Stimulated activated CD8-positive, alpha-beta memory T cell treated with anti-CD3 and anti-CD28 coated beads, Interleukin-7, amount 100 ng/mL, for 4 hours (primary cell): ENCODE measurements at places on chromosomes 4 and X.

GRCh38 chr4:74516303-74516702 lies 71.4 kb downstream of the AREG start:
- DNase-seq: no peak

DNA sequence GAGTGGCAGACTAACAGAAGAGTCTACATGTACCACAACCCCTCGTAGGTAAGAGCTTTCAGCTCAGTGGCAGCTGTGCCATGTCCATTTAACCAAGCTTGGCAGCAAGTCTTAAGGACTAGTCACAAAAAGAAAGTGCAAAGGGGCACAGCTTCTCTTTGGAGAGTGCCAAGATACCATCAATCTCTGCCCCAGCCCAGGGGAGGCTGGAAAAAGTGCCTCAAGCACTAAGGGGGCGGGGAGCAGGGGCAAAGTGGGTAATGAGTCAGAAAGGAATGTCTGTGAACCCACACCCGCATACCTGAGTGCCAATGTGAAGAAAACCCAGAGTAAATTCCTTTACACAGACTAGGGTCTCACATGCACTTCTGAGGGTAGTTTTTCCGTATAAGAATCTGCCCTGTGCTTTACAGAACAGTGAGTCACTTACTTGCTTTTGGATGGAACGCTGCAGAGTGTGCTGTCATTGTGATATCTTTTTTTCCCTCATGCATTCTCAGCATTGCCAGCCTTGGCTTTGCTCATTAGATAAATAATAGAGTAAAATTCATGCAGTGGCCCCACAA lies 219.8 kb downstream of the ZNF674 start:
- DNase-seq: peak; percentile 71

GRCh38 chrX:25442499-25442898 lies 426.7 kb upstream of the ARX start:
- no peak for DNase-seq

- no peak for DNase-seq
Observed at GRCh38 chrX:30990361-30990760, 81.5 kb downstream of the FTHL17 start.

GRCh38 chrX:110012818-110013485 lies 10.0 kb downstream of the TMEM164 start:
- DNase-seq: no peak

GRCh38 chr4:167233685-167234315 lies 494 bp downstream of the SPOCK3 start:
- no peak for DNase-seq

DNA sequence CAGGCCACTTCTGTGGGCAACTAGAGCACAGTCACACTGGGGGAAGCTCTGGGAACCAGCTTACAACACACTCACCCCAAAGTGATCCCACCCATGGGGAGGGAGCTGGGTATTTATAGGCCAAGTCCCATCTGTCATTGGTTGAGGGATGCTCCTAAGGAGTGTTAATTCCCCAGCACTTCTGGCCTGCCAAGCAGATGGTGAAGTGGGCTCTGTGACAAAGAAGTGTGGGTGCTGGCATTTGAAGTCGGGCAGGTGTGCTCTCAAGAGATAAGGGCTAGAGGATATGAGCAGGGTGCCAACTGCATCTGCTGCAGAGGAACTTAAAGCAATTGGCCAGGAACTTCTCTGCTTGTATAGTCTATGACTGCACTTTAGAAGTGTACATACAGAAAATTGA lies 30.9 kb downstream of the PTCHD1 start:
- DNase-seq: no peak

GRCh38 chr4:25448379-25449109 lies 71.5 kb downstream of the ANAPC4 start:
- no peak for DNase-seq

GRCh38 chrX:9842541-9842940 lies 56.3 kb downstream of the SHROOM2 start:
- no peak for DNase-seq

DNA sequence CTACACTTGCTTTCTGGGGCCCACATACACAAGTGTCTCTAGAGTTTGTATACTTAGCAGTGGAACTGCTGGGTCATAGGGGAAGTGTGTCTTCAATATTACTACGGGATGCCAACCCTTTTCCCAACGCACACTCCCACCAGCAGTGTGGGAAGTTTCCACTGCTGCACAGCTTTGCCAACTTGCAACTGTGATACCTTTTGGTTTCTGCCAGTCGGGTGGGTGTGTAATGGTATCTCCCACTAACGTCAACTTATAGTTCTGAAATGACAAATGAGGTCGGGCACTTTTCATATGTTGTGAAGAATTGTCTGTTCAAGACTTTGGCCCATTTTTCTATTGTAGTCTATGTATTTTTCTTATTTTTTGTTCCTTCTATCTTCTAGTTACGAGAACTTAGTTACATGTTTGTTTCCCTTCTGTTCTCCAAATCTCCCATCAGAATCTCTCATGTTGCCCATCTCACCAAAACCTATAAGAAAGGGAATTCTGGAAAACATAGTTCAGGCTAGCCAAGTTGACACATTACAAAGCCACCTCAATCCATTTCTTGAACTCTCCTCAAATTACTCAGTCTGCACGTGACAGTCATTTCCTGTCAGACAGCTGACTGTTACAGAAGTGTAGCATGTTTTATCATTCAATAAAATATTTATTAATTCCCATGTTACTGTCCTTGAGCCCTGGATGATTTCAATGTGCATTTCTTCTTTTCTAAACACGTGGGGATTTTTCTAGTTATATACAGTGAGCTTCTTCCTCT lies 30.7 kb downstream of the PNMA6E start:
- no peak for DNase-seq

GRCh38 chr4:6520978-6521377 lies 48.6 kb upstream of the PPP2R2C start:
- no peak for DNase-seq

DNA sequence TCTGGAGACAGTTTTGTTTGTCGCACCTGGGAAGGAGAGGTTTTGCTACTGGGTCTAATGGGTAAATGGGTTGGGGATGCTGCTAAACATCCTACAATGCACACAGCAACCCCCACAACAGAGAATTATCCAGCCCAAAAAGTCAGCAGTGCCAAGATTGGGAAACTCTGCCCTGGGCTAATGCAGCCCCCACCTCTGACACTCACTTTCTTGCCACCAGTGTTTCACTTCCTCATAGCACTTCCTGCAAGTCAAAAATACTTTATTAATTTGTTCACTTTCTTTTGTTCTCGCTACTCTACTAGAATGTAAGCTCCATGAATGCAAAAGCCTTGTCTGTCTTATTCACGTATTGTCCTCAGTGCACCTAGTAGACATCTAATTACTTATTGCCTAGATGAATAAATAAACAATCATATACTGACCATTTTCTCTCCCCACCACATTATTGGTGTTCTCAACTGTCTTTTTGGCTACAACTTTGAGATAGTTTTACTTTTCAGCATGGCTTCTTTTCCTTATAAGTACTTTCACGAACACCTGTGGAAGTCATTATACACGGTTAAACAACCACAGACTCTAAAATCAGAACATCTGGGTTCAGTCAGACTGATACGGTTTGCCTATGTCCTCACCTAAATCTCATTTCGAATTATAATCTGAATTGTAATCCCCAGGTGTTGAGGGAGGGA lies 82.0 kb upstream of the PITX2 start:
- DNase-seq: no peak

DNA sequence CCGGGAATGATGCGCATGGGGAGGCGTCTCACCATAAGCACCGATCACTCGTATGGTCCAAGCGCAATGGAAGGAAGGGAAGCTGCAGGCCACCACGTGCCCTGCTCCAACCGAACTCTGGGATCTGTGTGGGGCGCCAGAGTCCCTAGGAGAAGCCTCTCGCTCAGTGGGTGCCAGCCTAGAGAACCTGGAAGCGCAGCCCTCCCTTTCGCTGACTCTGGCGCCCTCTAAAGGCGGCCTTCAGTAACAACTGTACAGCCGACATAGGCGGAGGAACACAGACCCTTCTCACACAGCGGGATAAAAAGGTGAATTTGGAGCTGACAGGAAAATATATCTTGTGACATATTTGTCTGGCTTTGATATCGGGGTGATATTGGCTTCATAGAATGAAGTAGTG lies 76.0 kb downstream of the INTS6L start:
- DNase-seq: peak; percentile 0

- DNase-seq: no peak
Observed at GRCh38 chrX:20251691-20252090, 15.0 kb downstream of the RPS6KA3 start.

- DNase-seq: no peak
Observed at GRCh38 chr4:183182873-183183725, 84.0 kb downstream of the WWC2 start.

- DNase-seq: no peak
Observed at GRCh38 chr4:152258391-152258790, 277.5 kb downstream of the FBXW7 start.

GRCh38 chrX:10990976-10991375 lies 120.2 kb upstream of the HCCS start:
- no peak for DNase-seq

DNA sequence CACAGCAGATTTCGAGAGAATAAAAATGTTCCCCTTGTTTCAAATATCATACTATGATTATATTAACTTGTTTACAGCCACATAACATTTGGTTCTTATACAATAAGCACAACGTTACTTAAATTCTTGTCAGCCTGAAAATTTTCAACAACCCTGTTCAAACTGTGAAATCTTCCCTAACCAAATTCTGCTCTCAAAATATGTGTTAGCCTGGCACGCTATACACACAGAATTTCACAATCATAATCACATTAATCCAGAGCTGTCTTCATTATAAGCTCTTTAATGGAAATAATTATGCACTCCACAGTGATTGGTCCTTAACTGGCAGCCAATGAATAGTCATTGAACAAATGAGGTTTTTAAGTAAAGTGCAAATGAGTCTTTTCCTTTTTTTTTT lies 7.3 kb upstream of the PRSS12 start:
- no peak for DNase-seq
